ENCODE measurements at places on chromosomes 1 and 21. TPM values are rescaled to one million over a fixed set of nuclear protein-coding genes. Genes with fewer than 3 reads are reported as not detected.
A peak's percentile ranks its signal among the peaks of the same experiment; 100 is the strongest.

Gene FCRL6
- not detected for total RNA-seq

Gene CAMK1G
- total RNA-seq = not detected

DNA sequence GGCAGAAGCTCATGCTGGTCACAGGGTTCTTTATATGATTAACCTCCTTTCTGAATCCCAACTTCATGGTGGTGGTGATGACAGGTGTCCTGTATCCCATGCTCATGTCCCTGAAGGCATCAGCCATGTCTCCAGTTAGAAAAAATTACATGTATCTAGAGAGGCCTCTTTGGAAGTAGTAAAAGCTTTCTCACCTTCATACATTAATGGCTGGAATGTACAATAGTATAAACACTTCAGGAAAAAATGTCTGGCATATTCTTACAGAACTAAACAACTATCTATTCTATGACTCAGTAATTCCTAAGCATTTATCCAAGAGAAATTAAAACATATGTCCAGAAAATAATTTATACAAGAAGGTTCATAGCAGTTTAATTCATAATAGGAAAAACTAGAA lies 34.0 kb downstream of the ADAM30 start:
- no peaks in the 10 kb centered on the region for H3K36me3 ChIP-seq

DNA sequence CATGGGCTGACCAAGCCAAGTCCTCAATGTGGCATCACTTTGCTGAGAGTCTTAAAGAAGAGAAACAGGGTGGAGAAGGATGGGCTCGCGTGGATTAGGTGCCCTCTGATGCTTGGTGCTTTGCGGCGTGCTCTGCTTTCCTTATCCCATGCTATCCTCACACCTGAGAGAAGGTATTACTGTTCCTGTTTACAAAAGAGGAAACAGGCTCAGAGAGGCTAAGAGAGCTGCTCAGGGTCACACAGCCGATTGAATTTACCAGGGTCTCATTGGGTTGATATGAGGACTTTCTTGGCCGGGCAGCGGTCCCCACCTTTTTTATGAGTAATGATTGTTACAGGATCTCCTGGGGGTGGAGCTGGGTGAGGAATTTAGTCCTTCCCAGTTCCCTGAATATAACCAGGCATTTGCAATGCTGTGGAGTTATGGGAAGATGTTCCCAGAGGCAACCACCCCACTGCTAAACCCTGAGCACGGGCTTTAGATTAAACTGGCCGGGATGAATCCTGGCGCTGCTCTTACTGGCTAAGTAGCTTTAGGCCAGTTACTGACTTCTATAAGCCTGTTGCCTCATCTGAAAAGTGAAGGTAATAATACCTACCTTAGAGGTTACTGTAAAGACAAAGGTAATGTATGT lies 4.5 kb downstream of the ASCL5 start:
- no peak overlapping the region for H3K27ac ChIP-seq
- H3K4me3 ChIP-seq = no peak overlapping the region
- H3K4me1 ChIP-seq = peaks cover 3% of the 10 kb centered on the region
- H3K36me3 ChIP-seq = no peaks in the 10 kb centered on the region

- peak; percentile 26 for DNase-seq
- H3K4me3 ChIP-seq = peak within 1 kb of the TSS; percentile 62
- H3K36me3 ChIP-seq = no peaks in the 10 kb centered on the region
- peaks cover 27% of the 10 kb centered on the region for H3K4me1 ChIP-seq
- peaks cover 31% of the 10 kb centered on the region for H3K27me3 ChIP-seq
- no peak within 1 kb of the TSS for H3K27ac ChIP-seq
These were observed at the start of gene ADGRB2 for GRCh38 chr1:31764312-31765040. Gene ADGRB2, minus strand, starts transcription at chr1:31764340. Its CDS starts 7,119 bp downstream, at chr1:31757221.

DNA sequence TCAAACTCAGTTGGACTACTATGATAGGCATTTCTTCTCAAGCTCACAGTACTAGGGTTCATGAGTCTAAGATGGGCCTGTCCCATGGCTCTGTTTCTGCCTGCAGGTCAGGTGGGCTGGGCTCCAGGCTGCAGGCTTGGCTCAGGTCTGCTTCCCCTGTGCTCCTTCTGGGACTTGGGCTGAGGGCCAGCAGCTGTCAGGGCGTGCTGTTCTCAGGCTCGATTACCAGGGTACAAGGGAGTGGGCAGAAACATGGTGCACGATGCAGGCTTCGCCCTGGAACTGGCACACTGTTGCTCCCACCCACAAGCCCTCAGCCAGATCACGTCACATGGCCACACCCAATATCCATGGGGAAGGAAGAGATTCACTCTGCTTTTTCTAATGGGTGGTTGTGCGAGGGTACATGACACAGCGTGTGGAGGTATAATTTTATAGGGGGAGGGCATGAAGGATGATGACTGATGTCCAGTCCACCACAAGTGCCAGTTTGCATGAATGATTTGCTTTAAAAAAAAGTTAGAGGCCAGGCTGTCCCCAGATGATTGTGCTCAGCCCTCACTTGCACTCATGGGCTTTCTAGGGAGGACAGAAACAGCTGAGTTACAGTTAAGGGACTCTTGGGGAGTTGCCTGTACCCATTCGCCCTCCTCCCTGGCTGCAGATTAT lies 118.0 kb downstream of the ACTL8 start:
- DNase-seq = no peak
- H3K4me3 ChIP-seq = no peak overlapping the region
- no peaks in the 10 kb centered on the region for H3K27me3 ChIP-seq
- no peaks in the 10 kb centered on the region for H3K4me1 ChIP-seq
- H3K36me3 ChIP-seq = peaks cover 2% of the 10 kb centered on the region

Gene TSPEAR
- not detected for total RNA-seq

DNA sequence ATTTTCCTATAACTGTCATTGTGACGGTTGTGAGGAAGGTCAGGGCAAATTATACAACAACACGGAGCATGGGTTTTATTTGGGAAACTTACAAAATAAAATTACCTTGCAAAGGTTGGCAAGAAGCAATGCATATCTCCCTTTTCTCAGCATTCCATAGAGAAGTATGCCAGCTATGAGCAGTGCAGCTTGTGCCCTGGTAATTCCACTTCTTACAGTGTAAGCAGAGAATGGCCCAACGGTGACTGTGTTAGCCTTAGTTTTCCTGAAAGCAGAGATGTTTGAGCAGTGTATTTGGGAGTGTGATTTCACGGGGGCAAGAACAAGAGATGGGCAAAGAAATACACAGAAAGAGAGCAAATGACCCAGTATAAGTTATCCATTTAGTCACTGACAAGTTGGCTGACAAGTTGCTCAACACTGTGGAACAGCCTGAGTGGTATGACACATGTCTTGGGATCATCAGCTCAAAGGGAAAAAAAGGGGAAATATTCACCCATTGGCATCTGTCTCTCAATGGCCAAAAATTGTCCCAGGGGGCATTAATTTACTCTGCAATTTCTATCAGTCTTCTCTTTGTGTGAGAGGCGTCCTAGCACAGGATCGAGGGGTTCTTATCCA lies 210.9 kb upstream of the NRIP1 start:
- peaks cover 3% of the 10 kb centered on the region for H3K27me3 ChIP-seq
- no peaks in the 10 kb centered on the region for H3K4me1 ChIP-seq
- DNase-seq = no peak
- H3K4me3 ChIP-seq = no peak overlapping the region

Gene PRAMEF14
- not detected for total RNA-seq

DNA sequence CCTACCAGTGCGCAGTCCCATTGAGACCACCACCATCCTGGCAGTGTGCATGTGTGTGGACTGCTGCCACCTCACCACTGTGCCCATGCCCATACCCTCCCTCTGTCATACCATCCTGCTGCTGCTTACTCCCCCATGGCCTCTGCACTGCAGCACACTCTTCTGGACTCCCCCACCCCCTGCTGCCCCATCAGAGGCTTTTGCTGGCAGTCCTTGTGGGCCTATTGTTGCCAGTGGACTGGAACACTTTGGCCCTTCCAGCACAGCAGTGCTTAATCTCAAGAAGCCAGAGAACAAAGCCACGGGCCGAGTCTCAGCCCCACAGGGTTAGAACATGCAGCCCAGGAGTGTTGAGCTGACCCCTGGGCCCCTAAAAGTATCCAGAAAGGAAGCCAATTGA lies 41.9 kb upstream of the IVNS1ABP start:
- peaks cover 8% of the 10 kb centered on the region for H3K36me3 ChIP-seq
- H3K27ac ChIP-seq = no peak overlapping the region
- DNase-seq = no peak
- H3K4me1 ChIP-seq = no peaks in the 10 kb centered on the region

Gene PYHIN1
- total RNA-seq = 1.6 TPM

- H3K4me1 ChIP-seq = no peaks in the 10 kb centered on the region
- H3K27me3 ChIP-seq = no peaks in the 10 kb centered on the region
- H3K4me3 ChIP-seq = no peak overlapping the region
- H3K36me3 ChIP-seq = no peaks in the 10 kb centered on the region
- DNase-seq = no peak
These were observed 332.4 kb downstream of the CAMTA1 start for GRCh38 chr1:7117399-7118281.

- H3K4me1 ChIP-seq = no peaks in the 10 kb centered on the region
- DNase-seq = no peak
- peaks cover 2% of the 10 kb centered on the region for H3K36me3 ChIP-seq
These were observed 45.7 kb downstream of the PTGFR start for GRCh38 chr1:78536427-78536826.

- H3K4me1 ChIP-seq = no peaks in the 10 kb centered on the region
- H3K27ac ChIP-seq = no peak overlapping the region
- no peak overlapping the region for H3K4me3 ChIP-seq
- H3K27me3 ChIP-seq = no peaks in the 10 kb centered on the region
- DNase-seq = no peak
These were observed 15.8 kb downstream of the CDA start for GRCh38 chr1:20604678-20605077.

Gene ITGB3BP
- 60.2 TPM for total RNA-seq

DNA sequence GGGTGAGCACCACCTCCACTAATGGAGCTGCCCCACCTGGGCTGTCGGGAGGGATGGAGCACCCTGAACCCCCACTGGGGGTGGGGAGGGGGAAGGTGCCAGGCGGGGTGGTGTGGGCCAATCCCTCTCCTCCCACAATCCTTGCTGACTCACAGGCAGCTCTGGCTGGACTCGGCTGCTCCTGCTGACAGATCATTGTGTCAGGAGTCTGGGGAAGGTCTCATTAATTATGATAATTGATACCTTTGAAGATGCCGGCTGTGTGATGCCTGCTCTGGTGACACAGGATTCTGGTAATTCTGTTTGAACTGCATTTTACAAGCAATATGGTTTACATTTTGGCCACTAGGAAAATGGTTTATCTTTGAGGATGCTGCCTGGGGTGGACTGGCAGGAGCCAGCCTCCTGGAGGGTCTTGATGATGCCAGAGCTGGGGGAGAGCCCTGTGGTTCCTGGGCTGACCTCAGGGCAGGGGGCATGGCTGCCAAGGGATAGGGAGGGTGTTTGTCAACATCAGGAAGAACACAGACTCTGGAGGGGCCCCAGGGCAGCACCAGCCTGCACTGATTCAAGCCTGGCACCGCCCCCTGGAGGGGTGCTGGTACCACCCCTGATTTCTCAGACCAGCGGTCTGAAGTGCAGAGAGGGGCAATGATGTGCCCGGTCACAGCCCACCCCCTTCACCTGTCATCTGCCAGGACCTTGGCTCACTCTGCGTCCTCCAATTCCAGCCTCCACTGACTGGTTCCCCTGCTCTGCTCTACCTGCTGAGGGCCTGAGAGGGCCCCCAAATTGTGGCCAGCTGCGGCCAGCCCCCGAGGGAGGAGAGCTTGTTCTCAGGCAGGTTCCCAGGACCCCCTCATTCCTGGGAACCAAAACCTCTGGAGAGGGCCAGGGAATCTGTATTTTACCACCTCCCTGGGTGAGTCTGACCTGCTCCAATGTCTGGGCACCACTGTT lies 338.8 kb downstream of the MATN1 start:
- H3K36me3 ChIP-seq = no peaks in the 10 kb centered on the region
- H3K4me1 ChIP-seq = no peaks in the 10 kb centered on the region
- H3K27ac ChIP-seq = no peak overlapping the region
- peaks cover 27% of the 10 kb centered on the region for H3K27me3 ChIP-seq

DNA sequence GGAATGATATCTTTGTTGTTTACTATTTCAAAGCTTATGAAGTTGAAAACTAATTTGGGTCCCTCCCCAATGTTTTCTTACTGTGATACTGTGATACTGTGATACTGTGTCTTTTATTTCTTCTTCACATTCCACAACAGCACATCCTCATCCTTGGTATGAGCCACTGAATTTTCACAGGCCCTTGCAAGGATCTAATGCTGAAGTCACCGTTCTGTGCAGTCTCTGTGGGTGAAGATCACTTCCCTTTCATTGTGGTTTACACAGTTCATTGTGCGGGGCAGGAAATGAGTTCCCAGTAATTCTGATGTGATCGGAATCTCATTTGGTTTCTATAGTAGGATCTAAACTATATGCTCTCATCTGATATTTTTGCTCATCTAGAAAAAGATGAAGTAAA lies 32.1 kb upstream of the PAXBP1 start:
- no peaks in the 10 kb centered on the region for H3K27me3 ChIP-seq
- no peak for DNase-seq
- no peak overlapping the region for H3K27ac ChIP-seq
- peaks cover 15% of the 10 kb centered on the region for H3K4me1 ChIP-seq
- no peak overlapping the region for H3K4me3 ChIP-seq

- H3K4me1 ChIP-seq = peaks cover 36% of the 10 kb centered on the region
- no peaks in the 10 kb centered on the region for H3K27me3 ChIP-seq
- no peak overlapping the region for H3K27ac ChIP-seq
- H3K36me3 ChIP-seq = no peaks in the 10 kb centered on the region
These were observed 35.2 kb upstream of the RGS8 start for GRCh38 chr1:182719553-182719952.

Gene FALEC
- not detected for total RNA-seq

DNA sequence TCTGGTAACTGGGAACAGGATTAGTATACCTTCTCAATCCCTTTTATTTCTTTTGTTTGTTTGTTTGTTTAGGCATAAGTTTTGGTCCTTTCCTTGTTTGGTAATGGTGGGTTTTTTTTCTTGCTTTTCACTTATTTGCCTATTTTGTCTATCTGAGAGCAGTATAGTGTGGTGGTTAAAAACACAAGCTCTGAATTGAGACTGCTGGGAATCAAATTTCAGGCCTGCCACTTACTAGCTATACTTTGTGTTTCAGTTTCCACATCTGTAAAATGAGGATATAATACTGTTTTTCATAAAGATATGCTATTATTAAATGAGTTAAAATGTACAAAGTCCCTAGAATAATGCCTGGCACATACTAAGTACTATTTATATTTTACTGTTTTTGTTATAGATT lies 81.6 kb upstream of the IVNS1ABP start:
- H3K4me3 ChIP-seq = no peak overlapping the region
- peaks cover 8% of the 10 kb centered on the region for H3K4me1 ChIP-seq
- no peak overlapping the region for H3K27ac ChIP-seq
- no peaks in the 10 kb centered on the region for H3K27me3 ChIP-seq
- no peaks in the 10 kb centered on the region for H3K36me3 ChIP-seq

- H3K36me3 ChIP-seq = no peaks in the 10 kb centered on the region
- no peak overlapping the region for H3K27ac ChIP-seq
- no peaks in the 10 kb centered on the region for H3K4me1 ChIP-seq
- peaks cover 6% of the 10 kb centered on the region for H3K27me3 ChIP-seq
These were observed 114.3 kb downstream of the ZSCAN20 start for GRCh38 chr1:33586795-33587194.

DNA sequence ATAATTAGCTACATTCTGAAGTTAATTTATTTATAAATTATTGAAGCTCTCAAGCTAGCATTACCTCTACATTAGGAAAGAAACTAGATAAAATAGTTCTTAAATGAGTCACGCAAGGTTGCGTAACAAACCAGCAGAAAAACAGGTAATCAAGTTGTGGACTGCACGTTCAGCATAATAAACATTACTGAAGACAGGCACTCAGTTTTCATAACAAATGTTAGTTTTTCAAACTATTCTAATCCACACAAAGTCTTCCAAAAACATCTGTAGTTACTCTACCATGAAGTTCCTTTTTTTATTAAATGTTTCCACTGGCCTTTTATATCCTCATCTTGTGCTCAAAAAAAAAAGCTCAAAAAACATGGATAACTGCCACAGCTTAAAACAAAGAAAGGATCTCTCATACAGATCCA lies 1.3 kb downstream of the TOR1AIP2 start:
- no peak overlapping the region for H3K27ac ChIP-seq
- peaks cover 7% of the 10 kb centered on the region for H3K36me3 ChIP-seq
- no peak for DNase-seq
- H3K27me3 ChIP-seq = no peaks in the 10 kb centered on the region
- peak overlapping the region; percentile 89 for H3K4me3 ChIP-seq
- peaks cover 53% of the 10 kb centered on the region for H3K4me1 ChIP-seq
